ENCODE measurements at places on chromosomes 12 and 14.

- DNase-seq: no peak
These were observed 150.2 kb downstream of the TMEM132D start for GRCh38 chr12:129753586-129753985.

GRCh38 chr12:127886827-127887226 lies 380.1 kb upstream of the TMEM132C start:
- no peak for DNase-seq

GRCh38 chr12:20213723-20214625 lies 154.4 kb upstream of the PDE3A start:
- DNase-seq: no peak

DNA sequence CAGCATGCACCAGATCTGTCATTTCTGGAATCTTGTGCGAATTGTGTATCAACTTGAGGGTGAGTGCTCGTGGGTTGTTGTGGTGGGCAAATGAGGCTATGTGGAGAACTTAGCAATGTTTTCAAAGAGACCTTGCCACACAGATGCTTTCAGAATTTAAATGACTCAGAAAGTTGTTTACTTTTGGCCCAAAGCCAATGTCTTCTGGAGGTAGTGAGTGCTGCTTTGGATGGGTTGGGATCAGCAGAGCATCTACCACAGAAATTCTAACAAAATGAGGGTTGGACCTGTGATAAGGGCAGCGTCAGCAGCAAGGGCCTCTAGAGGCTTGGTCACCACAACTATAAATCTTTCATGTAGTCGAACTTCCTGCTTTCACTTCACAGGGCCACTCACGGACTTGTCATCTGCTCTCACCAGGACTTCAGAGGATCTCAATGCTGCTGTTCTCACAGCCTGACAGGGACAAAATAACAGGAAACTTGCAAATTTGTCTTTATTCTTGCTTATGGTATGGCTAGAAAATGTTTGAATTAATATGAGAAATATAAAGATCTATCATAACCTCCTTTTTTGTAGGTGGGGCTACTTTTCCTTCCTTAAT lies 111.4 kb downstream of the DACT1 start:
- peak; percentile 98 for DNase-seq

DNA sequence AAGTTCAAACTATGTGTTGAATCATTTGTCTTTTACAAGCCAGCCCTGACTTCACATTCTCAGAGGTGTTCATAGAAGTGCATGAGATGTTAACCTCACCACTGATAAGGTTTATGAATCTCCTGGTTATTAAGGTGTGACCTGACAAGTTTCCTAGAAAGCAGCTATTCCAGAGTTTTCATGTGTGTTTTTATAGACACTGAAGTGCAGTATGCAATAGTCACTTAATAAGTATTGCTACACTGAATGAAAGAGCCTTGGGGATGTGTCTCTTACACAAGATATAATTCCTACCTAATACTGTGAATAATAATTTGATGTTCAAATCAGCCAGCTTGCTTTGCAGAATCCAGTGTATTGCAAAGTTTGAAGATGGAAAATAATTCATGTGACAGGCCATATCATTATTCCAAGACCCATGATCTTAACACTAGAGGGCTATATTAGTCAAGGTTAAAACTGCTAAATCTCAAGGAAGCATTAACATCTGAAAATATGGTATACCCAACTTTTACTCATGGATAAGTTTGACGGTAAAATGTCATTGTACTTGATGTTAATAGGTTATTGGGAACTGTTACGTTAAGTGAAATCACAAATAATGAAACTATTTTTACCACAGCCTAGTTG lies 13.0 kb downstream of the SLC25A3 start:
- no peak for DNase-seq

- DNase-seq: no peak
These were observed 10.4 kb downstream of the CORO1C start for GRCh38 chr12:108720757-108721514.

DNA sequence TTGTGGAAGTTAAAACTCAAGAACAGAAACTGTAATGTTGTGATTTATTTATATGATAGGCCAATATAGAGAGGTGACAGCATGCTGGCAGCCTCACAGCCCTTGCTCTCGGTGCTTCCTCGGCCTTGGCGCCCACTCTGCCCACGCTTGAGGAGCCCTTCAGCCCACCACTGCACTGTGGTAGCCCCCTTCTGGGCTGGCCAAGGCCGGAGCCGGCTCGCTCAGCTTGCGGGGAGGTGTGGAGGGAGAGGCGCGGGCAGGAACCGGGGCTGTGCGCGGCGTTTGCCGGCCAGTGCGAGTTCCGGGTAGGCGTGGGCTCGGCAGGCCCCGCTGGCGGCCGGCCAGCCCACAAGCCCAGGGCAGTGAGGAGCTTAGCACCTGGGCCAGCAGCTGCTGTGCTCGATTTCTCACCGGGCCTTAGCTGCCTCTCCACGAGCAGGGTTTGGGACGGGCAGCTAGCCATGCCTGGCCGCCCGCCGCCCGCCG lies 65.8 kb upstream of the SLC8A3 start:
- peak; percentile 29 for DNase-seq

- no peak for DNase-seq
These were observed 40.8 kb upstream of the POC1B start for GRCh38 chr12:89566615-89567014.

GRCh38 chr12:15289192-15289591 lies 33.1 kb upstream of the PTPRO start:
- no peak for DNase-seq

- no peak for DNase-seq
These were observed 554 bp upstream of the TSPAN31 start for GRCh38 chr12:57744194-57744776.

- no peak for DNase-seq
These were observed 58.3 kb downstream of the PRIMA1 start for GRCh38 chr14:93729993-93730392.

GRCh38 chr12:32117316-32117715 lies 10.7 kb downstream of the BICD1 start:
- DNase-seq: no peak

- no peak for DNase-seq
These were observed 23.5 kb downstream of the SDSL start for GRCh38 chr12:113445544-113446171.

DNA sequence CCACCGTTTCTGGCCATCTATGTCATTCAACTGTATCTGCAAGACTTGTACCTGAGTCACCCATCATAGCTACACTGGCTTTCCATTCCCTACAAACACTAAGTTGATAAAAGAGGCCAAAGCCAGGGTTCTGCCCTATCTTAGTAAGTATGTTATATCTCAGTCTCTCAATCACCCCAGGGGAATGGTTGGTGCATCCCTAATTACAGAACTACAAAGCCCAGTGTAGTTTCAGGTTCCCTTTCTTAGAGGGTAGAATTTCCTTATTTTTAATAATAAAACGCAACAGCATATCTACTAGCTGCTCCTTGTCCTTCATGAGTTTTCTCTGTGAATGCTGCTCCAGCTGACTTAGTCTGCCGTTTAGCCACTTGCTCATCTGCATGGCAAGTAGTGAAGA lies 57.6 kb downstream of the ST8SIA1 start:
- no peak for DNase-seq

GRCh38 chr12:117671734-117672133 lies 297.1 kb downstream of the KSR2 start:
- no peak for DNase-seq

DNA sequence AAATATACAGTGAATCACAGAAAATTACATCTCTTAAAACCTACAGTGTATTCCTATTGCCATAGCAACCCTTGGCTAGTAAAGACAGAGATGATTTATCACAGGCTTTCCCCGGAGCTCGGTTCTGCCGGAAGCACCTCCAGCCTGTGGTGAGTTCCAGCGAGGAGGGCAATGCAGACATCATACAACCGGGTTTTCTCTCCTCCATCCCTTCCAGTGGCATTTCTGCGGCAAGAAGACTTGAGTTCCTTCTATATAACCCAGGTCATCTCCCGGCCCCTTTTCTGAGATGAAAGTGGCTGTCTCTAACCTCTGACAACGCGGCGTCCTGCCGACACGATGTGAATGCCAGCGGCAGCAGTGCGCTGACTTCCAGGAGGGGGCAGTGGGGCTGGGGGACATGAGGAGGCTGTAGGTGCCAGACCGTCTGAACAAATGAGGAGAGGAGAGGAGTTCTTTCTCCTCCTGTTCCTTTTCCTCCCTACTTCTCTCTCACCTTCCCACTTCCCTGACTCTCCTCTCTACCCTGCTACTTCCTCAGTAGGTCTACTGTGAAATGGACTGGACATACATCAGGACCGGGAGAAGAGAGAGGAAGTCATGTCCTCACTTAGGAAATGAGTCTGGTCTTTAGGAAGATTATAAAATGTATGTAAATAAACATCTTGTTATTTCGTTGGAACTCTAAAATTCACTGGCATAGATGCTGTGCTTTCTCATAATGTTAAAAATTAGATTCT lies 68.6 kb upstream of the MAX start:
- DNase-seq: peak; percentile 92

GRCh38 chr12:91178139-91178561 lies 4.5 kb downstream of the DCN start:
- DNase-seq: no peak

DNA sequence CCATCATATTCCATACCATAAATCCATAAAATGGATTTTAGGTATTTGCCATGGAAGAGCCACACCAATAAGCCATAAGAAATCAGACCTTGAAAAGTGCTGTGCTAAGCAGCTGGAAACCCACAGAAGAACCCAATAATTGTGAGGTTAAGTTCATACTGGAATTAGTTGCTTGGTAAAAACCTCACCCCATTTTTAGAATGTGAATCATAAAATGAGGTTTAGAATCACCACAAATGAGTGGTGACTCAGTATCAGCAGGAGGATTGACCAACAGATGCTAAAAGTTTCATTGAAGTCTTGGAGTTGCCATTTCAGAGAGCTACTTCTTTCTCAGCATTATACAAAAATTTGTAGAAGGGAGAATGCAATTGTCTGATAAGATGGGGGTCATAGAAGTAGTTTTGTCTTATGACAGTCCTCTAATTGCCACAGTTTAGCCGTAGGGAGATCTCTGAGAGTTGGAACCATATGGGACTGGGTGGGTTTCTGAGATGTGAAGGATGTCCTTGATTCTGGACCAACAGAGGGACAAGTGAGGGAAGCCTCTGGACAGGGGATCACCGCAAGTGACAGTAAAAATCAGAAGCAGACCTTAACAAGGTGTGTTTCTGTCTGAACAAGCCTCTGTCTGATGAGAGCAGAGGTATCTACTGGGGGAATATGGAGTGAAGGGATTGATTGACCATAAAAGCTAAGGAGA lies 1.4 kb upstream of the STON2 start:
- DNase-seq: peak; percentile 27

DNA sequence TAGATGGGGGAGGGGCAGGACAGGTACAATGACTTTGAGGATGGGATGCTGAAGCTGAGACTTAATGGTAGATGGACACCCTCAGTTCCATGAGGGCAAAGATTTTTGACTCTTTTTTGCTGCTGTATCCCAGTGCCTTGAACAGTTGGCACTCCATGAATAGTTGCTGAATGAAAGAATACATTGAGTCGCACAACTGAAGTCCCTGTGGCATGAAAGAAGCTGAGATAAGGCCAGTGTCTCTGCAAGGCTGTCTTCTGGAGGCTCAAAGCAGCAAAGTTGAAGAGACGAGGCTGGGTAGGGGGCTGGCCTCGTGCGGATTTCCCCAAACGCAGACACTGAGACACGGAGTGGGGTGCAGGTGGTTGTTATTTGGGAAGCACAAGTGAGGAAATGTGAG lies 179.3 kb downstream of the ADCK1 start:
- DNase-seq: no peak

DNA sequence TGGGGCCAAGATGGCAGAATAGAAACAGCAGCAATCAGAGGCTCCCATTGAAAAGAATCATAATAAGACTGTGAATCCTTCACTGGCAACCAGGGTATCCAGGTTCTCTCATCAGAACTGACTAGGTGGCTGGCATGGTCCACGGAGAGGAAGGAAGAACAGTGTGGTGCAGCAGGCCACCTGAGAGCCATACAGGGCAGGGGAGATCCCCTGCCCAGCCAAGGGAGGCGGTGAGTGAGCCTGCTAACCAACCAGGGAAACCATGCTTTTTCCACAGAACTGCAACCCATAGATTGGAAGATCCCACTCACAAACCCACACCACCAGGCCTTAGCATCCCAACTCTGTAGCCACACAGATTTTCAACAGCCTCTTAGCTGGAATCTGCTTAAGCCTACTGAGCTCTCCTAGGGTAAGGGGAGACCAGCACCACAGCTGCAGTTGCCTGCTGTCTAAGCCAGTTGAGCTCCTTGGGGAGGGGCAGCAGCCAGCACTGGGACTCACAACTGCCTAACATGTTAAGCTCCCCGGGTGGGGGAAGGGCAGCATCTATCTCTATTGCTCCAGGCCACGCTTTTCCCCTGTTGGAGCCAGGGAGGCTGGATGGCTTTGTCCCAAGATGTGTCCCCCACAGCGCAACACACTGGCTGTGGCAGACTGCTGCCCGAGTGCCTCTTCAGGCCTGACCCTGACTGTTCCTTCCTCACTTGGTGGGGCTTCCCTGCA lies 342.6 kb upstream of the CCDC196 start:
- DNase-seq: no peak

DNA sequence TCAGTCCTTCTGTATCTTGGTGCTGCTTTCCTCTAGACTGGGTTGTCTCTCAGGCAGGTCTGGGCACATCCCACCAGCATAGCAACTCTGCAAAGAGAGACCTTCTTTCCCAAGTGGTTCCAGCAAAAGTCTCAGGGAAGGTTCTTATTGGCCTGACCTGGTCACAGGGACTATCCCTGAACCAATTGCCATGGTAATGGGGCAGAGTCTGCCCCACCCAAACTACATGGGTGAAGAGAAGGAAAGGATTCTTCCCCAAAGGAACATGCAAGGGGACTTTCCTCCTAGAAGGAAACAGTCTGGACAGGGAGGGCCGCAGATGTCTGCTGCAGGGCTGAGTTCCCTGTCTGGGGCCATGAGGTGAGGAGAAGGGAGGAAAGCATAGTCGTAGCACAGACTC lies 122.2 kb upstream of the NCOR2 start:
- DNase-seq: no peak

DNA sequence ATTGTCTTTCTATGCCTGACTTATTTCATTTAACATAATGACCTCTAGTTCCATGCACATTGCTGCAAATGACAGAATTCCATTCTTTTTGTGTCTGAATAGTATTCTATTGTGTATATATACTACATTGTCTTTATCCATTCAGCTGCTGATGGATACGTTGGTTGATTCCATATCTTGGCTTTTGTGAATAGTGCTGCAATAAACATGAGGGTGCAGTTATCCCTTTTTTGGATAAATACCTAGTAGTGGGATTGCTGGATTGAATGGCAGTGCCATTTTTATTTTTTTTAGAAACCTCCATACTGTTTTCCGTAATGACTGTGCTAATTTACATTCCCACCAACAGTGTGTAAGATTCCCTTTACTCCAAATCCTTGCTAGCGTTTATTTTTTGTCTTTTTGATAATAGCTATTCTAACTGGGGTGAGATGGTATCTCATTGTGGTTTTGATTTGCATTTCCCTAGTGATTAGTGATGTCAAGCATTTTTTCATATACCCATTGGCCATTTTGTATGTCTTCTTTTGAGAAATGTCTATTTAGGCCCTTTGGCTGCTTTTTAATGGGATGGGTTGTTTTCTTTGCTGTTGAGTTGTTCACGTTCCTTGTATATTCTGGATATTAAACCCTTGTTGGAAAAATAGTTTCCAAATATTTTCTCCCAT lies 2.3 kb downstream of the OAS2 start:
- no peak for DNase-seq

- peak; percentile 50 for DNase-seq
These were observed 92.6 kb upstream of the MAP1LC3B2 start for GRCh38 chr12:116466536-116466935.
